Right forelimb (tissue), 1 donor: ENCODE measurements at places on chromosomes 16 and 17.
A peak's percentile ranks its signal among the peaks of the same experiment; 100 is the strongest.

DNA sequence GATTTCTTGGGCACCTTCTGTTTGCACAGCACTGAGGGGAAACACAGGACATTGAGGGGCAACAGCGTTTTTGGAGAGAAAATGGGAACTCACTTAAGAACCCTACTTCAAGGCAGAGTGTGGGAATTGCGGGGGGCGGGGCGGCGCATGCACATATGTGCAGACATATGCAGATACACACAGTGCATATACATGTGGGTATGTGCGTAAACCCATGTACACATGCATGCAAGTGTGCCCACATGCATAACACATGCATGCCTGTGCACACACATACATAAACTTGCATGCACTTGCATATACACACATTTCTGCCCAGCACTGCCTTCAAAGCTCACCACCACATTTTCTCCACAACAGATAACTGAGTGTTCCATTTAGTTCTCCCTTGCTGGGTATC lies 32.4 kb downstream of the NLRC5 start:
- DNase-seq = peak; percentile 9

- no peak for DNase-seq
These were observed 1.4 kb downstream of the NTN3 start for GRCh38 chr16:2472488-2472864.

GRCh38 chr17:66301864-66302741 lies at the start of gene PRKCA:
Gene PRKCA (plus strand): TSS chr17:66302613.
- peak; percentile 86 for DNase-seq

- no peak for DNase-seq
These were observed 116.9 kb downstream of the PHKB start for GRCh38 chr16:47578033-47578432.

DNA sequence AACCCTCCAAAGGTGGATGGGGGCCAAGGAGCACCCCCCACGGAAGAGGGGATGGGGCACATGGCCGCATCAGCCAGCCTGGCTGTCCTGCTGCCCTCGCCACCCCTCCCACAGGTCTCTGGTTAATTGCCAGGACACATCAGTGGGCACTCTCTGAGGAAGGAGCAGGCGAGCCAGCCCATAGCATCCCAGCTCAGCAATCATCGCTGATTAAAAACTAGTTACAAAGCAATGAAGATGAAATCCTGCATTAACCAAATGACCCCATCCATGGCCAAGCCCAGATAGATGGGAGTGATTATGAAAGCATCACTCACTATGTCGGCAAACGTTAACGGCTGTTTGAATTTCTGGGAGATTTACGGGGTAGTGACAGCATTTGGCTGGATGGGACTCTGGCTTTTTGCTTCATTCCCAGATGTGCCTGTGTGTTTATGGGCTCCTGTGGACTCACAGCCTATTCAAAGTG lies 45.3 kb downstream of the CCDC182 start:
- DNase-seq = no peak

DNA sequence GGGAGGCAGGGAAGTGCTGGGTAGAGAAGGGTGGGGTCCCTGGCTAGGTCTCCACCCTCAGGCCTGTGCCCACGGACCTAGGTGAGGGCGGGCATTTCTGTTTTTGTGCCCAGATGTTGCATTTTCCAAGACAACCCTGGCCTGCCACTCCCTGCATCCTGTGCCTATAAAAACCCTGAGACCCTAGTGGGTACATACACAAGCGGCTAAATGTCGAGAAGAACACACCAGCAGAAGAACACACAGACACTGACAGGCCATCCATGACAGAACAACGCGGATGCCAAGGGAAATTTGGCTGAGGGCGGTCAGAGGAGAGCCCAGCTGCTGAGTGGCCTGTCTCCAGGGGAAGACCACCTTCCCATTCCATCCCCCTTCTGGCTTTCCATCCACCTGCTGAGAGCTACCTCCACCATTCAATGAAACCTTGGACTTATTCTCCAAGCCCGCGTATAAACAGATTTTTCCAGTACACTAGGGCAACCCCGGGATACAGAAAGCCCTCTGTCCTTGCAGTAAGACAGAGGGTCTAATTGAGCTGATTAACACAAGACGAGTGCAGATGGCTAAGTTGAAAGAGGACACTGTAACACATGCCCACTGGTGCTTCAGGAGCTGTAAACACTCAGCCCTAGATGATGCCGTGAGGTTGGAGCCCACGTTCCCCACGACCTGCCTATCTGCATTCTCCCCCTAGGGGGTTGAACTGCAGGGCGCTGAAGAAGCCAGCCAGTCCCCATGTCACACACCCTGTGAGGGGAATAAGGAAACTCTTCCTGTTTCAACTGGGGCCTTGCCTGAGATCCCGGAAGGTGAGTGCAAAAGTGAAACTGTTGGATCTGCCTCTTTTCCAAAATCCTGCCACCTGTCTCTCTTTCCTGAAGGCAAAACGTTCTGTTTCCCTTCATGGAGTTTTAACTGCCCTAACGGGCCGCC lies 147.2 kb upstream of the COX10 start:
- no peak for DNase-seq
